ENCODE measurements at places on chromosomes 6 and 20.

DNA sequence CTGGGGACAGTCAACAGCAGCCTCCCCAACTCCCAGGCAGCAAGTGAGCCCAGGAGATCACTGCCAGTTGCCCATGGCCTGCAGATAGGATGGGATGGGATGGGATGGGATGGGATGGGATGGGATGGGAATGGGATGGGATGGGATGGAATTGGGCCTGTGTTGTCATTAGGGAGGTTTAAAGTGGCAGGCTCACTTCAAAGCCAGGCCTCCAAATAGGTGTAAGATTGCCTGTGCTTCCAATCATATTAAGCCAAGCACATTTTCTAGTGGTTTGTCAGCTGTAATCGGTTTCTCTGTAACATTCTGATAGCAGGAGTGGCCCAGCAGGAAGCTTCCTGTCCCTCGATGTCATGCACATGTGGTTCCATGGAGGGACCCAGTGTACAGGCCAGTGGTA, 82.7 kb upstream of the NXT1 start:
- no peak for DNase-seq

DNA sequence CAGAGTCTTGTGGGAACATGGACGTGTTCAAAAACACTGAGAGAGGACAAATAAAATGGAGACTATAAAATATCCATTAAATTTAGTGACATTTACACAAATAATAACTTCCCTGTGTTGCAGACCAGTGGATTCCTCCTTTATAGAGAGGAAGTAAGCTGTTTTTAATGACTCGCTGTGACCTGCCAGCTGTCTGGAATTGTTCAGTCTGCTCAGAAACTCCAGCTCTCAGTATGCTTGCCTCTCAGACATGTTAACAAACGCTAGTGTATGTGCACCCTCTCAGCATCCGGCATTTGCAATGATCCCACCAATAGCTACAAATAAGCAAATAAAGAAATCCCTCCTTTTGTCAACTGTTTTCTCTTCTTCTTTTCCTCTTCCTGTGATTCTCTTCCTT, 158.0 kb upstream of the TCF21 start:
- DNase-seq = peak; percentile 58

- DNase-seq = no peak
Observed at GRCh38 chr20:4073852-4074741, 58.7 kb upstream of the RNF24 start.

- DNase-seq = no peak
Observed at GRCh38 chr20:539191-539590, 4.4 kb downstream of the CSNK2A1 start.

DNA sequence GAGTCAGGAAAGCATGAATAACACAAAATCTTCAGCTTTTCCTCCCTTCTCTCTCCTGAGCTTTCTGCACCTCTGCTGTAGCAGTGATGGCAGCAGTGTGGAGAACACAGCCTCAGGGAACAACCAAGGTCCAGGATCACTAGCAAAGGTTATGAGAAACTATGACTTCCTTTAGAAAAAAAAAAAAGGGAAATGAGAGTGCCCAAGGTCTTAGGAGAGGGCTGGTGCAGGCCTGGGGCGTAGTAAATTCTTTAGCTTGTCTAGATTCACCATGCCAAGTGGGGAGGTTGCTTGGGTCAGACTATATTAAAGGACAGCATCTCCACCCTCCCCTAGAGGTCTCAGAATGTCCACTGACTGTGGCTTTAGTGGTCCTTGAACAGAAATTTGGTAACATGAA, 40.4 kb upstream of the POLR1H start:
- no peak for DNase-seq

Measured in EH (cell line).